Activated CD4-positive, alpha-beta T cell treated with anti-CD3 and anti-CD28 coated beads for 4 hours (primary cell): ENCODE measurements at places on chromosomes 7 and 10.
A peak's percentile ranks its signal among the peaks of the same experiment; 100 is the strongest.

DNA sequence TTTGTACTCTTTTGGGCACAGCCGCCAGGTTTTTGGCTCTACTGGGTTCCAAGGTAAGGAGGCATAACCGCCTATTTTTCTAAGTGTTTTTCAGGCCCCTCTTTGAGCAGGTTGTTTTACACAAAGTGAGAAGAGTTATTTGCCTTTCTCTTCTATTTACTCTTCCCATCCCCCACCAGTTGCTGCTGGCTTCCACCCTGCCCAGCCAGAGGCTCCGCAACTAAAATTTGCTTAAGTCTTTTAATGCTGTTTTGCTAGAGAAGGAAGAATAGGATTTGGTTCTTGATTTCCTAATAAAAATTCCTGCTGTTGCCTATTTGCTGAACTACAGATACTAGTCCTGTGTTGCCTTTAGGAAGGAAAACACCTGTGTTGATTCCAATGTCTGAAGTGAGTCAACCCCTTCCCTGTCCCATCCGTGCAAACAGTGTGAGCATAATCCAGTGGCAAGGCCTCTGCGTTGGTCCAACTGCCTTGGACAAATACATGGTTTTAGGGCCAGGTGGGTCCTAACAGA, 1.9 kb downstream of the PLA2G12B start:
- DNase-seq = no peak

- no peak for DNase-seq
These were observed 29.4 kb downstream of the ENTPD1 start for GRCh38 chr10:95785317-95785716.

DNA sequence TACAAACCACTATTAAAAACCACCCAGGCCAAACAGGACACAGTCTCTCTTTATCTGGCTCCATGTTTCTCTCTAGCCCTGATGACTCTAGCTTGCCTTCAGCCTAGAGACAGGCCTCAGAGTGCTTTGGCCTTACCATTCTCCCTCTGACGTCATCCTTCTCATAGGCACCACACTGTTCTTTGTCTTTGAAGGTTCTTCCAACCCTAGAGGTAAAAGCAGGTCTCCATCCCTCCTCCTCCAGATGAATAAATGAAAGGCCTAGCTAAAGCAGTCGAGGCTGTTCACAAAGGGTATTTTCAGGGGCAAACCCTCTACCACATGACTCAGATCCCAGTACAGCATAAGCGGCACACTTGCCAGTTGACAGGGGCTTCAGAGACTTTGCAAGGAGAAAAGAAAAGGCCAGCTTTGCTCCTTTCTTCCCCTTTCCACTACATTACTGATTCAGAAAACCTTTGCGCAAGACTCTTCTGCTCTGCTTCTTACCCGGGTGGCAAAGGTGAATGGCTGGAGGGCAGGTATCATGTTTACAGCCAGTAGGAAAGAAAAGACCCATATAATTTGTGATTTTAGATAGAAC, 14.8 kb downstream of the NFE2L3 start:
- DNase-seq = no peak

DNA sequence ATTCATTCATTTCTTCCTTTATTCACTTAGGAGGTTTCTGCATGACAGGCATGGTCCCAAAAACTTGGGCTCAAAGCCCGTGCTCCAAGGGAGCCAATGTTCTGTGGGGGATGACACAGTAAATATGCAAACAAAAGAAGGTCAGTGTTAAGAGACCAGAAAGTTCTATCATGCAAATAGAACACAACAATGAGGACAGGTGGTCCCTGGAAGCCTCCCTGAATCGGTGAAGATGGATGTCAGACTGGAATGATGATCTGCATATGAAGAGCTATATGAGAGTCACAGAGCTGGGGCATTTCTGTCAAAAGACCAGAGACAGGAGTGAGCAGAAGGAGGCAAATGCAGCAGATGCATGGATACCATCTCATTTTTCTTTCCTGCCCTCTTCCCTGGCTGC, 129.0 kb downstream of the ABCA13 start:
- no peak for DNase-seq

DNA sequence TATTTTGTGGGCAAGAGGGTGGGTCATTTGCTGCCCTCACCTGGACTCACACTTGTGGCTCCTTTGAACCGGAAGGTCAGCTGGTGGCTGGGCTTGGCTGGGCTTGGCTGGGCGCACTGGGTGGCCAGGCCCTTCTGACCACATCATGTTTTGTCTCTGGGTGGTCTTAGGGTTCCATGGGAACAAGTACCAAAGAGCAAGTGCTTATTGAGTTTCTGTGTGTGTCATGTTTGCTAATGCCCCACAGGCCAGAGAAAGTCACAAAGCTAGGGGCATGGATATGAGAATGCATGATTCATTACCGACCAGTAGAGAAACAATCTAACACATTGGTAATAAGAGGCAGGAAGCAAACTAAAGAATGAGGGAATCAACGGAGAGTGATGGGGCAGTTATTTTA, 33.6 kb upstream of the NRP1 start:
- no peak for DNase-seq

DNA sequence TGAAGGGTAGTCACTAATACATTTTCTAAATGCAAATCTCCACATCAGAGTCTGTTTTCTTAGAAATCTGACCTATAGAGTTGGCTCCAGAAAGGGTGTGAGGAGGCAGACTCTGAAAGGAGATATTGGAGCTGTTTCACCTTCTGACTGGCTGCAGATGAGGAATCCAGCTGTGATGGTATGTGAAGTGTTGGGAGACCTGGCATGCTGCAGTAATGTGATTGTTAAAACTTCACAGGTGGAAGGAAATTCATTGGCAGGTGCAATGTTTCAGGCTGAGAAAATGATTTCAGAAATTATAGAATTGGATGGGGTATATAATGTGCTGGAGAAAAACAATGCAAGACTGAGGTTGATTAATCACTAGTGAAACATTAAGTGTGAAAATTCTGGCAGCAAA, 1134.0 kb upstream of the LRRN3 start:
- no peak for DNase-seq

DNA sequence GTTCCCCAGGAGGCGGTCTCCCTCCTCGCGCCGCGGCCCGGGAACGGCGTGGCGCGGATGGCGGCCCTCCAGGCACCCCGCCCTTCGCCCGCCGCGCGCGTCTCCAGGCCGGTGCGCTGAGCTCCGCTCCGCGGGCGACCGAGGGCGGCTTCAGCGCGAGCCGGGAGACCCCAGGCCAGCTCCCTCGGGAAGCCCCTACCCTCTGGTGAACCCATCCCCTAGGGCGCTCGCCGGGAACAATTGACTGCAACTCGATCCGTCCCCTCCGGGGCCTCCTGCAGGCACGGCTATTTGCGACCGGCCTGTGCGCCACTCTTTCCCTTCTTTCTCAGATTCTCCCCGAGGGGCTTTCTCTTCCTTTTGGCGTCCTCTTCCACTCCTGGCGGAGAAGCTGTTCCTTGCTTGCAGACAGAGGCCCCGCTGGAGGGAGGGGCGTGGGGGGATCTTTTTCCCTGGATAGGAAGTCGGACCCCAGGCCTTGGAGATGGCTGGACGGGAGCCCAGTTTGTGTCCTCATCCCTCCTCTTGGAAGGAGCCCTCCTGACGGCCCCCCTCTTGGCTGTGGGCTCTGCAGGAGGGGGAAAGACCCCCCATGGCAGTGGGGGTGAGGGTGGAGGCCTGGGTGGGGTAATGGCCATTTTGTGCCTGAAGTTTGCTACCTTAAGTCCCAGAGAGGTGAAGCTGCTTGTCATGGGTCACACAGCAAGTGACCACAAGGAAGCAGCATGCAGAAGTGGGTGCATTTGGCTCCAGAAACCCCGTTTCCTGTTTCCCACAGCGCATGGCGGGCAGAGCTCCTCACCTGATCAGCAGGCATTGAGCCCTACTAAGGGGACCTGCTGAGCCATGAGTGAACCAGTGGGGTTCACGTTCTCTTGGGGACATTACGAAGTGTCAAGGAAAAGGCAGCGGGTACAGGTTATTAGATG, 171.2 kb upstream of the TNRC18 start:
- no peak for DNase-seq

GRCh38 chr7:111018960-111019736, 71.8 kb upstream of the LRRN3 start:
- DNase-seq = no peak

DNA sequence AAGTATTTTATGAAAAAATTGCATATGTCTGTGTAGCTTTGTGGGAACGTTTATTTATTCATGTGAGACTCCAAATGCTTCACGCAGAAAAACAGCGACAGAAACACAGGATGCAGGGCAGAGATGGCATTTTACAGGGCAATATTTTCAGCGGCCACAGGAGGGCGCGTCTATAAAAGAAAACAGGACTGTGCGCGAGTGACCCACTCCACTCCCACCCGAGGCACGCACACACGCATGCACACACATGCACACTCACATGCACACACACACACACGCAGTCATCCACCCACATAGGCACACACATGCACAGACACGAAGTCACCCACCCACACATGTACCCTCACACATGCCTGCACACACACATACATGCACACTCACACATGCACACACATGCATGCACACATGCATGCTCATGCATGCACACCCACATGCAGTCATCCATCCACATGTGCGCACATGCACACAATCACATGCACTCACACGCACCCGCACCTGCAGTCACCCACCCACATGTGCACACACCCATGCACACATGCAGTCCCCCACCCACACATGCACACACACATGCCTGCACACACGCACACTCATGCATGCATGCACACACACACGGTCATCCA, 96.3 kb downstream of the DNAJB6 start:
- DNase-seq = peak; percentile 39

- no peak for DNase-seq
These were observed 40.3 kb downstream of the SLC25A28 start for GRCh38 chr10:99579971-99580370.

GRCh38 chr10:56012101-56012500, 349.0 kb downstream of the ZWINT start:
- no peak for DNase-seq

DNA sequence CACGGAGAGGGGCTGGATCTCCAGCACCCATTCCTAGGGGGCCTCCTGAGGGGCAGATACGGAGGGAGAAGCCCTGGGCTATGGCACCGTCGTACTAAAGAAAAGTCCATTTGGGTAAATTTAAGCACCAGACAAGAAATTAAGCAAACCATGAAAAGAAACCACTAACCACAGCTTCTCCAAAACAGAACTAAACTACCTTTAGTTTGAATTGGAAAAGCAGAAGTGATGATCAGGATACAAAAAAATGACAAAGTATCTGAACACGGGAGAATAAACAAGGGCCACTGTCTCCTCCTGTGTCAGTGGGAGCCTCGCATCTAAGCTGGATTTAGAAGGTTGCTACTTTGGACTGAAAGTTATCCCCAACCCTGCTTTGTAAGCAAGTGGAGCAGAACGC, 69.1 kb downstream of the DIP2C start:
- no peak for DNase-seq

- DNase-seq = no peak
These were observed 14.8 kb upstream of the CNPY1 start for GRCh38 chr7:155560982-155561686.

- DNase-seq = no peak
These were observed 267.3 kb upstream of the LYZL1 start for GRCh38 chr10:29021591-29021990.

DNA sequence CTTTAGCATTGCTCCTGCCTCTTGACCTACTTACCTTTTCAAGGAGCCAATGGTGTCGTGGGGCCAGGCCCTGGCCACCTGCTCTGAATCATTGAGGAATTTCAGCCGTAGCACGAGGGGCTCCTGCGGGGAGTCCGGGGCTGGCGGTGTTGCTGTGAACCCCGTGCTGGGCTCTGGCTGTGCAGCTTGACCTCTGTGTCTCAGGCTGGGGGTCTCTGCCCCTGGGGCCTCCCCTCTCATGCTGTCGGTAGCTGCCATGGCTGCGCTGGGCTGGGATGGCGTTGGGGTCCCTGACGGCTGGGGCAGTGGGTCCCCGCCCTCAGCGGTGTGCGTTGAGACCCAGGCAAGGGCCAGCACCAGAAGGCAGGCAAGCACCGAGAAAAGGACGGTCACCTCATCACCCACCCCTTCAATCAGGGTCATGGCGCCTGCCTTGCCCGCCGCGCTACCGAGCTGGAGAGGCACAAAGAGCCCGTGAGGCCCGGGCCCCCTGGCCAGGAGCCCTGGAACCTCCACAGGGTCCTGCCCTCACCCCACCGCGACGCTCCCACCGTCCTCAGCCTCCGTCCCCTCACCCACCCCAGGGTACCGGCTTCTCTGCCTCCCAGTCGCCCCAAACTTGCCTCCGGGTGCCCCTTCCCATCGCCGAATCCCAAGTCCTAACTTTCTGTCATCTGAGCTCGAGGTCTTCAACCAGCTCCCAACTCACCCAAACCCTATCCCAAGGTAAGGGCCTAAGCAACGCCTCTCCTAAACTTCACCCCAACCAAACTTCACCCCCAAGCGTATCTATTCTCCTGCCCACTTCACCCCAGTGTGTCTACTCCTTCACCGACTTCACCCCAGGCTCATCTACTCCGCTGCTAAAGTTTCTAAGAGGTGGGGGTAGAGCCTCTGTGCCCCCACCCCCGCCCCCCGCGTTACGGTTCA, 887 bp downstream of the TMUB1 start:
- DNase-seq = no peak
